ENCODE measurements at places on chromosomes 7 and 10. TPM values are rescaled to one million over a fixed set of nuclear protein-coding genes. Genes with fewer than 3 reads are reported as not detected.

The SSC4D gene
- total RNA-seq = 0.41 TPM

The SFTPA1 gene
- total RNA-seq = not detected

The PLPP4 gene
- total RNA-seq = not detected

The ANKRD30A gene
- total RNA-seq = not detected

The ADAMTS14 gene
- 12.6 TPM for total RNA-seq

The TCERG1L gene
- 0.31 TPM for total RNA-seq

The LIPK gene
- total RNA-seq = 1.1 TPM

The OTUD1 gene
- 24.1 TPM for total RNA-seq

The FEZF1 gene
- total RNA-seq = not detected

The CPVL gene
- total RNA-seq = 11.7 TPM

The SLC35B4 gene
- 13.8 TPM for total RNA-seq

The GATA3 gene
- not detected for total RNA-seq

The ZNF239 gene
- total RNA-seq = 6.6 TPM

- peak; percentile 30 for DNase-seq
Observed at GRCh38 chr7:41002741-41003610, 699.9 kb downstream of the INHBA start.

- DNase-seq = no peak
Observed at GRCh38 chr7:158783595-158783994, 45.7 kb downstream of the ESYT2 start.

DNA sequence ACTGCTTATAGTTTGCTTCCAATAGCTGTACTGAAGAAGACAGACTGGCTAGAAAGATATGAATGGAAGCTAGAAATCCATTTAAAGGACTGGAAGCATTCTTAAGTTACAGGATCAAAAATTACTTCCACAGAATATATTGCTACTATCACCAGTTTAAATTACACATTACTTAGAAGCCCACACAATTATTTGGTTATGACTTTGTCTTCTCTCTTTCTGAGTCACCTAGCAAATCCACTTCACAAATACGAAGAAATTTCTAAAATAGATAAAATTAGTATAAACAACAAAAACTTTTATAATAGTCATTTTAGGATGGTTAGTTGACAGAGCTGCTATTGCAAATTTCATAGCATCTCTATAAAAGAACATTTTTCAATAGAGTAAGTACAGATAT is 108.1 kb downstream of the SNX13 start:
- DNase-seq = no peak

GRCh38 chr7:128793181-128793547 is 1.4 kb downstream of the CCDC136 start:
- DNase-seq = no peak

- DNase-seq = peak; percentile 36
Observed at GRCh38 chr10:109430043-109430760, 493.1 kb downstream of the XPNPEP1 start.

DNA sequence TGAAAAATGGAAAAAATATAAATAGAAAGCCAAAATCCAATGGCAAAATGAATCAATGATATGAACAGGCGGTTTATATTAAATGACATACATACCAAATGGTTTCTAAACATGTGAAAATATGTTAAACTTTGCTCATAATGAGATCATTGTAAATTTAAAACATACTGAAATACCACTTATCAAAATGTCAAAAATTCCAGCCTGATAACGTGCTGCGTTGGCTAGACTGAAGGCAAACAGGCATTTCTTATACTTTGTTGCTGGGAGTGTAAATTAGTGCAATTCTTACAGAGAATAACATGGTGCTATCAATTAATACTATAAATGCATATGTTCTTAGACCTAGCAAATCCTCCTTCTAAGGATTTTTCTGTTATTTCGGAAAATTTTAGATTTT is 225.8 kb upstream of the FAM3C start:
- DNase-seq = no peak

DNA sequence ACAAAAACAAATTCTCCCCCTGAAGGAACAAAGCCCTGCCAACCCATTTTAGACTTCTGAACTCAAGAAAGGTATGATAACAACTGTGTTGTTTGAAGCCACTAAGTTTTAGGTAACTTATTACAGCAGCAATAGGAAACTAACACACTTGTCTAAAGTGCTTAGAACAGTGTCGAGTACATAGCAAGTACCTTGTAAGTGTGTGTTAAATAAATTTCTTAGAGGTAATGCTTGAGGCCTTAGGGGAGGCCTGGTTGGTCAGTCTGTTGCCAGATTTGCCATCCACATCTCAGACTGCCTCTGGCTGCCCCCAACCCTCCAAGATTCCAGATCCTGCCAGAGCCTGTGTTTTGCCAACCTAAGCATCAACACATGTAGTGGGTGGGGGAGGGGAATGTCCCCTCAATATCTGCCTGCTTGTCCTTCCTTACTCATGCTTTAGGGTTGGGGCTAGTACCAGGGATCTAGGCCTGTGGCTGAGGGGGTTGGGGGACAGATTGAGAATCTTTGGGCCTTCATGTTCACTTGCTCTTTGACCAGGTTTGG is 27.1 kb upstream of the PAX2 start:
- no peak for DNase-seq

- DNase-seq = peak; percentile 86
Observed at GRCh38 chr7:139538881-139539635, 15.6 kb downstream of the CLEC2L start.

DNA sequence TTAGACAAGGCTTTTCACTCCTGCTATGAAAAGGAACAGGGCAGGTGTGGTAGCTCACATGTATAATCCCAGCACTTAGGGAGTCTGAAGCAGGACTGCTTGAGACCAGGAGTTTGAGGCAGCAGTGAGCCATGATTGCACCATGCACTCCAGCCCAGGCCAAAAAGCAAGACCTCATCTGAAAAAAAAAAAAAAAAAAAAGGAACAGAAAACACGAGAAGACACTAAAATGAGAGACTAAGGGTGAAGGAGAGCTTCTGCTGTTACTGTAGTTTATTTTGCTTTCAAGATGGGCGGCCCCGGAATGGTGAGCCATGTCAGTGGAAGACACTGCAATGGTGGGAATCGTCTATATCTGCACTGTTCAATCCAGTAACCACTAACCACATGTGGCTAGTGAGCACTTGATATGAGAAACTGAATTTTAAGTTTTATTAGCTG is 9.9 kb downstream of the PIP4K2A start:
- DNase-seq = no peak

- no peak for DNase-seq
Observed at GRCh38 chr10:79928028-79928583, 20.8 kb downstream of the SFTPD start.

DNA sequence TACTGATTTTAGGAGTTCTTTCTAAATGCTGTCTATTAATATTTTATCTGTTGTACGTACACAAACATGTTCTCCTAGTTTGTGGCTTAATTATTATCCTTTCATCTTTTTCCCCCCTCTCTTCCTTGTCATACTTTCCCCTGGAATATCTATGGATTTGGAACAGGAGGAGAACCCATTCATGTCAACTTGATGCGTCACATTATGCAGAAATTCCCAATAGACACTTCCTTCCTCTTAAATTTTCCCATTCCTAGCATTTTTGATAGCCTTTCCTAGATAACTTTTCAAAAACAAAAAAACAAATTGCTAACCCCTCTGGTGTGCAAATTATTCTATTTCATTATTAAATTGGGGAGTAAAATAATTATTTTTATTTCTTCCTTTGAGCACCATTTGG is 36.2 kb downstream of the SLC35B4 start:
- DNase-seq = no peak

GRCh38 chr10:69426376-69426727 is 9.6 kb upstream of the TACR2 start:
- no peak for DNase-seq

GRCh38 chr10:92405419-92405924 is 114.5 kb downstream of the MARCHF5 start:
- DNase-seq = no peak

GRCh38 chr10:43851030-43851429 is 202.3 kb upstream of the ZNF32 start:
- no peak for DNase-seq

- peak; percentile 50 for DNase-seq
Observed at GRCh38 chr7:150756858-150757257, 19.6 kb downstream of the GIMAP5 start.

- DNase-seq = peak; percentile 64
Observed at GRCh38 chr10:48683868-48684267, 805 bp upstream of the WDFY4 start.

DNA sequence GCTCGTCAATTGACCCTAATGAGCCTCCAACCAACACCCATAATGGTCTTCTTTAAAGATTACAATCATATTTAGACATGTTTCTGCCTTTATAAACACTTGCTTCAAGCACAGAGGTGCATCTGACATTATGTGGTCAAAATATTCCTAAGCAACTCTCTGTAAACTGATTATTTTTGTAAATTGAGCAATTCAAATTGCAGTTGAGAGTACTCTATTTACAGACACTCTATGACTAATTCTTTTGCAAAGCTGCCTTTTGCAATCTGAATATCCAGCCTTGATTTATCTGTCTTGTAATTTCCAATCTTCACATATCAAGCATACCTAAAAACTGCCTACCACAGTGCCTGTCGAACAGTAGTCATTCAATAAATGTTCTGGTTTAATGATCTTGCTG is 112.0 kb downstream of the PDE1C start:
- no peak for DNase-seq

- peak; percentile 70 for DNase-seq
Observed at GRCh38 chr7:44103923-44104859, at the start of gene AEBP1. Gene AEBP1 (plus strand): TSS chr7:44104345. CDS start chr7:44104666, 321 bp downstream.

DNA sequence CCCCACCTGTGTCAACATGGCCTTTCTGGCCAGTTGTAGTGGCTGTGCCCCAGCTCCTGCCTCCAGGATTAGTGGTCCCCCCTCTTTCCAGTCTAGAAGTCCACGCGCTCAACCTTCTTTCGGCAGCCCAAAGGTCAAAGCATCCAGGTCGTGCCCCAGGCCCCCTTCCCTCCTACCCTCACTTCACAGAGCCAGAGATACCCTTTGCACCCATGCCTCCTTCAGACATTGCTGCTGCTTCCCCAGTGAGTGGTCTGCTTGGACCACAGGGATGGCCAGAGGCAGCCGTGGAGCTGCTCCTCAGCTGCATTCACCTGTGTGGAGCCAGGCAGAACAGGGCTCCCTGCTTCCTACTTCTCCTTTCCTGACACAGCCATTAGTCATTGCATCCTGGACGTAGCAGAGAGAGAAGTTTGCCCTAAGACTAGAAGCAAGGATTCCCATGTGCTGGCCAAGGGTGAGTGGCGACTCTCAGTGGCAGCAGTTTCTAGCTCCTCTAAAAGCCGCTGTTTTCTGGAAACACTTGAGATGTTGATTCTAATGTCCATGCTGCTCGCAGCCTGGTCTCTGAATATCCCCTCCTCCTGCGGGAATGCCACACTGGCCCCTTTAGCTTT is 243.1 kb upstream of the SHH start:
- no peak for DNase-seq

DNA sequence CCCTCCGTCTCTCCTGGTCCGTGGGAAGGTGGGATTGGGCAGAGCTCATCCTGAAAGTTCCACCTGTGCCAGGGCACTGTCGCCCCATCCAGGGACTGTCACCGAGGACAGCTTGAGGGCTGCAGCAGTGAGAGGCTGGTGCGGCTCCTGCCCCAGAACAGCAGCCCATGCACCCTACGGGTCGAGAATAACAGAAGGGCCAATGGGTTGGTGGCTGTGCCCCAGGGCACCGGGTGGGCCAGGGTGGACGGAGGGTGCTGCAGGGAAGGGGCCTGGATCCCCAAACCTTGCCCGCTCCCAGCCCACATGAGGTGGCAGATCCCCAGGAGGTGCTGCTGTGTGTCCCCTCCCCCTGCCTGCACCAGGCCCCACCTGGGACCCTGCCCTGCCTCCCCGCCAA is 23.9 kb downstream of the UNCX start:
- DNase-seq = no peak

DNA sequence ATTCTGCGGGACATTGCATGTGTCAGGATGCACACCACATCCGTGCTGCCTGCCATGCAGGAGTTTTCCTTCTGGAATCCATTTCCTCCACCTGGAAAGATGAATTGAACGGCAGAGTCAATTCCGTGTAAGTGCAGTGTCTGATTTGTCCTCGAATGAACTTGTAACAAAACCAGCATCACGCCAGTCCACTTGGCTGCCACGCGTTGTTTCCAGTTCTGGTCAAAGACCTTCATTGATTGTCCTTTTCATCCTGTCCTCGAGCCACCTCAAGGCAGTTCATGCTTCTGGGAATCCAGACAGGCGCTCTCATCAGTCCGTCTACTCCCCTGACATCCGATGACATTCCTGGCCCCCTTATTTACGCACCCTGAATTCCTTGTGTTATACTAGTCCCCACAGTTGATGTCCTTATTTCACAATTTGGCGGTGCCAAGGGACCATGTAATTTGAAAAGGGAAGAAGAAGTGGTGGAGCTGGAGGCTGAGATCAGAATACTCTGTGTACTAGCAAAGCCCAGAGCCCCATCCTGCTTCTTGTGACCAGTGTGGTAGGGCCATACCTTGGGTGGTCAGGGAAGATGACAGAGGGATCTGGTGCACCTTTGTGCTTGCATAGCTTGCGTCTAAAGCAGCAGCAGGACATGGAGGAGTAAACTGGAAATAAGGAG is 502.2 kb downstream of the PLXNA4 start:
- DNase-seq = no peak

DNA sequence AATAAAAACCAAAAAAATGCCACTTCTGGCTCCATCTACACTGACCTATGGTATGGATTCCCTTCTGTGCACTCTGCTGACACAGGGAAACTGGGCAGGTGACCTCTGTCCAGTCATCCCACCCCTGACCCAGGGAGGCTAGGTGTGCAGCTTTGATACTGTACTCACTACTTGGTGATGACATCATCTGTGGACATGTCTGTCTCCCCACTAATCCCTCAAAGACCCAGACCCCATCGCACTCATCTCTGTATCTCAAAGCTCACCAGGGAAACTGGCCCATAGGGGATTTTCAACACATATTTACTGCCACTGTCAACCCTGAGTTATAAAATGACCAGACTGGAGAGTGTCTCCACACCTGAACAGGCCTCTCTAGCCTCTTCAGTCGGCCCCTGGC is 10.6 kb downstream of the SGMS1 start:
- no peak for DNase-seq

DNA sequence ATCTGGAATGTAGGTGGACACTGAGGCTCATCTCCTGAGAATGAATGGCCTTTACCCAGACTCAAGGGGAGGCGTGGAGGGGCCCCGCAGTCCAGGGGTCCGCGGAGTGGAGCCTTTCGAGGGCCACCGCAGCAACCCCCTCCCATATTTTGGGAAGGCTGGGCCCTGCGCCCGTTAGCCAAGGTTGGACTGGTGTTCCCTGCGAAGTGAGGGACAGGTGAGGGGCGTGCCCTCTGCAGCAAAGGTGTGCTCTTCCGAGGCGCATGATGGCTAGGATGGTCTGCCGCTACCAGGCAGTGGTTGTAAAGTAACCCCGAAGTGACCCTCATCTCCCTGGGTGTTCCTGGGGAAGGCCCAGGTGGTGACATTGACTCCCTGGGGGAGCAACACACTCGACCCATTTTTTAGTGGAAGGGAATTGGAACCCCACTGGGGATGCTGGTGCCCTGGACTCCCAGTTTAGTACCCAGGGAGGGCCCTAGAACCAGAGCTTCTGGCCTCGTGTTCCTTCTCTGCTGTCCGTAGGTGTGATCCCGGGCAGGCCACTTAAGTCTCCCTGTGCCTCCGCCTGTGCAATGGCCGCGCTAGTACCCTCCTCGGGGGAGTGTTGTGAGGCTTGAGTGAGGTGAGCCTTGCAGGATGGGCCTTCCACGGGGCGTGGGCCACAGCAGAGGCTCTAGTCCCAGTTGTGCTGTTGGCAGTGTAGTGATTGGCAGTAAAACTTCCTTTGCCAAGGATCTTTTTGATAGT is 779 bp downstream of the FAM241B start:
- no peak for DNase-seq
